ENCODE measurements at places on chromosomes 11 and 22.

GRCh38 chr11:18566406-18566805 lies 22.1 kb downstream of the UEVLD start:
- no peak for DNase-seq

GRCh38 chr11:78476066-78476465 lies 58.4 kb upstream of the GAB2 start:
- no peak for DNase-seq

DNA sequence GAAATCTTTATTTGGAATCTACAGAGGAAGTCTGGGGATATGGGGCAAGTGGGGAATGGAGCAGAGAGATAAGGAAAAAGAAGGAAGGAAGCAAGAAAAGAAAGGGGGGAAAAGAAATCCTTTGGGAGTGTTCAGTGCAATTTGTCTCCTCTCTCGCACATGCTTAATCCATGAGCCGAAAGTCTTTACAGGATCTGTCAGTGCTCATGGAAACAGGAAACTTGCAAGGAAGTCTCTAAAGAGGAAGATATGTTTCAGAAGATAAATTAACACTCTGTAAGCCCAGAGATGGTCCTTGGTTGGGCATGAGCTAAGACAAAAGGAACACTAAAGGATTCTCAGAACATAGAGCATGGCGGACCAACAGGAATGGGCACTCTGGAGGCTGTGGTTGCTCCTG lies 47.9 kb upstream of the FLI1 start:
- DNase-seq, result no peak

DNA sequence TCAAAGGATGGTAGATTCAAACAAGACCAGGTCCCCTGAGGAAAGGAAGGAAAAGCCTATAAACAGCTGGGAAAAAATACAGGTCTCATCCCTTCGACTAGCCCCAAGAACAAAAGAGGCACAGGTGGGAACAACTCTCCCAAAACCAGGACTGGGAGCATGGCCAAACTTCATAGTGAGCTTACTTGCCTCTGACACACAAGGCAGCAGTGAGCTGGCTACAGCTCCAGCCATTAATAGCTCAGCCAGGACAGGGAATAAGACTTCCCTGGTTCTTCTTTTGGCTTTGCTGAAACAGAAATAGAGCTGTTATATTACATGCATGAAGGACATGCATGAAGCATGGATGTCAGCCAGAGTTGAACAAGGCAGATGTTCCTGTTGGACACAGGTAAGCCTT lies at the start of gene OR10A2:
OR10A2 (plus strand) TSS at position 97 of the 400 bp plus-strand sequence. CDS start 6,698 bp downstream, outside the sequence.
- no peak for DNase-seq

DNA sequence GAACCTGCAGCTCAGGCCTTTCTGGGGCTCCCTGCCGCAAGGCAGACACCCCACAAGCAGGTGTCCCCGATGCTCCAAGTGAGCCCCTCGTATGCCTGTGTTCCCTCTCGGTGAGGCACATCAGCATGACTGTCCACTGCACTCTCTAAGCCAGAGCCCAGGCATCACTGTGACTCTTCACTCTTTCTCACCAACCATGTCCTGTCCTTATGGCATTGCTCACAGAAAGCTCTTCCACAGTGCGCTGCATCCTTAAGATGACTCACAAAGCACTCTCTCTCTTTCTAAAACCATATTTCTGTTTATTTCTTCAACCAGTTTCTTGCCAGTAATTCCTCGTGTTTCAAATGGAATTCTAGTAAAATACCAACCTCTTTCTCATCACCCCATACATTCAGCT lies 18.1 kb downstream of the GAB4 start:
- no peak for DNase-seq

GRCh38 chr22:17217179-17217578 lies 2.1 kb downstream of the ADA2 start:
- no peak for DNase-seq

DNA sequence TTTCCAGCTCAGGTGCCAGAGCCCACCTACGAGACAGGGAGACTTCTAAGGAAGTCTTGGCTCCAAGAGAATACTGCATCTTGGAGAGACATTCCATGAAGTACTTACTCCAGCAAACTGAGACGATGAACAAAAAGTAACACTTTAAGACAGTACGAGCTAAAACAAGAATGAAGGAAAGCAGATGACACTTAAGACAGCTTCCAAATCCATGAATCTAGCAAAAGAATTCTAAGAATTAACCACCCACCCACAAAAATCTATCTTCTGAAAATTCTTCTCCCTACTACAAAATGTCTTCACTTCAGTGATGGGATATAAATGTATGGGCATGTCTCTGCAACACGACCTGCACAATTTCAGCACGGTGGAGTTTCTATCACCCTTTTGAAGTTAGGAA lies 132.9 kb downstream of the C11orf58 start:
- DNase-seq, result no peak

- DNase-seq, result no peak
Observed at GRCh38 chr11:70046089-70046488, 32.0 kb upstream of the ANO1 start.

All from amniotic stem cell (primary cell).